Activated CD4-positive, alpha-beta T cell treated with anti-CD3 and anti-CD28 coated beads, Interleukin-2, Interleukin-6, amounts not matched to agents 100 ng/mL and 50 ng/mL, durations not matched to agents 16 hours and 8 hours (primary cell): ENCODE measurements at places on chromosomes 4 and X.

DNA sequence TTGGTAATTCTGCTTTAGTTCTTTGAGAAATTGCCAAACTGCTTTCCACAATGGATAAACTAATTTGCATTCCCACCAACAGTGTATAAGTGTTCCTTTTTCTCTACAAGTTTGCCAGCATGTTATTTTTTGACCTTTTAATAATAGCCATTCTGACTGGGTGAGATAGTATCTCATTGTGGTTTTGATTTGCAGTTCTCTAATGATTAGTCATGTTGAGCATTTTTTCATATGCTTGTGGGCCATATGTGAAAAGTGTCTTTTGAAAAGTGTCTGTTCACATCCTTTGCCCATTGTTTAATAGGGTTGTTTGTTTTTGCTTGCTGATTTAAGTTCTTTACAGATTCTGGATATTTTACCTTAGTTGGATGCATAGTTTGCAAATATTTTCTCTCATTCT lies 25.9 kb downstream of the ENPEP start:
- no peak for DNase-seq

DNA sequence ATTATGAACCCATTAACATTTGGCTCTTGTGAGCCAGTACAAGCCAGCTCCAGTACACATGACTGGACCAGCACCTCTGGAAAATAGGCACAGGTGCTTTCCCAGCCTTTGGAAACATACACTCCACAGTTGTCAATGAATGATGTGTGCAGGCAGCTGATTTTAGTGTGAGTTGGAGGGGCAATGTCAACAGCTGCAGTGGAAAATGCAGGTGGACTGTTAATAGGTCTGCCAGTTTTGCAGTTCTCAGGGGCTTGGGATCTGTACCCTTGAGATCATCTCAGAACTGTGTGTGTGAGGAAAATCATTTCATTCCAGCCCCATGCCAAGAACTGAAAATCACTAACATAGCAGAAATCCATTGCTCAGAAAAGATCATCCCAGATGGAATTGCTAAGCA lies 81.7 kb upstream of the CHRDL1 start:
- DNase-seq = no peak

DNA sequence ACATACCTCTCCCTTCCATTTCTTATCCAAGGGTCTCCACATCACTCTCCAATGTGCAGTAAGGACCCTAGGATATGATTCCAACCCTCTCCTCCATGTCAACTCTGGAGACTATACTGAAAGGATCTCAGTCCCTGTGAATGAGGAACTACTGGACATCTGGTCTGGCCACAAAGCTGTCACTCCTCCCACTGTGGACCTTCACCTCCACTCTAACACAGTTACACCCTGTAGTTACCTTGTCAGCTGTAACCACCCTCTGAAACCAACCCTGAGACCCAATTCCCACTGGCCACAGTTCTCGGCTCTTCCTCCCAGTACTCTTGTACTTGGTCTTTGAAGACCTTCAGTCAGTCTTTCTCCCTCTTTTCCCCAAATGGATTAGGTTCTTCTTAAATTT lies 2.9 kb downstream of the TMEM128 start:
- DNase-seq = no peak

DNA sequence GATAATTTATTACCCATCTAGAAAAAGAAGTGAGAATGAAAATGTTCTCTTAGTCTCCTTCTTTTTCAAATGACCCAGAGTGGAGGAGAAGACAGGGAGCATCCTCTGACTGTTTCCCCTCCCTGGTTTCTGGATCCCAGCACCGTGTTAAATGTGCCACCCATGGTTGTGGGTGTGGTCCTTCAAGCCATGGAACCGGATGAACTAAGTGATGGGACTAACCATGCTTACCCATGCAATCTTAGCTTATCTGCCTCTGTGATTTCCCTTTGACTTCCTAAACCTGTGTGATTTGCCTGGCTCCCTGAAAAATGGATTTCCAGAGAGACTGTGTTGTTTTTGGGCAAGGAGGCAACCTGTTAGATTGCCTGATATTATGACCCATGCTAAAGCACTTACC lies 437.1 kb downstream of the MAGEB5 start:
- DNase-seq = no peak

DNA sequence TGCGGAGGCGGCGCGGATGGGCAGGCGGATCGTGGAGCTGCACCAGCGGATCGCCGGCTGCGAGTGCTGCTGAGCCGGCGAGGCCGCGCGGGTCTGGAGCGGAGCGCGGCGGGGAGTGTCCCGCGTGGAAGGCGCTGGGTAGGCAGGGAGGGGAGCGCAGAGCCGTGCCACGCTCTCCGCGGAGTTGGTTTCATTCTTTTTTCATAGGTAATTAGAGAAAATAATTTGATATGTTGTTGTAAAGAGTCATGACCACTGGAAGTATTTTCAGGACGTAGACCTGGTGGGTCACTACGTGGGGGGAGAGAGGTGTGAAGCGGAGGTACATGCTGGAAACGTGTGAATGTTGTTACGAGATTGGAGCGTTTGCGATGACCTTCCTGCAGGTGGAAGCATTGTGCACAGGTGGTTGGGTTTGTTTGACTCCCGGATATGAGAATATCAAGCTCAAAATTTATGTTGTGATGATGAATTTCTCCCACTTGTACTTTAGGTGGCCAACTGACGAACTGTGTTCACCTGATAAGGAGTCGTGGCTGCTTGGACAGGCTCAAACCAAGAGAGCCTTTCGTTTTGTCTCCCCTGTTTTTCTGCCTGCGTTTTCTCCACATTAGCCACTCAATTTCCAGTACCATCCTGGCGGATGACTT lies 19.1 kb upstream of the S100P start:
- DNase-seq = peak; percentile 79

GRCh38 chrX:10415306-10416001 lies 204.9 kb downstream of the MID1 start:
- no peak for DNase-seq

DNA sequence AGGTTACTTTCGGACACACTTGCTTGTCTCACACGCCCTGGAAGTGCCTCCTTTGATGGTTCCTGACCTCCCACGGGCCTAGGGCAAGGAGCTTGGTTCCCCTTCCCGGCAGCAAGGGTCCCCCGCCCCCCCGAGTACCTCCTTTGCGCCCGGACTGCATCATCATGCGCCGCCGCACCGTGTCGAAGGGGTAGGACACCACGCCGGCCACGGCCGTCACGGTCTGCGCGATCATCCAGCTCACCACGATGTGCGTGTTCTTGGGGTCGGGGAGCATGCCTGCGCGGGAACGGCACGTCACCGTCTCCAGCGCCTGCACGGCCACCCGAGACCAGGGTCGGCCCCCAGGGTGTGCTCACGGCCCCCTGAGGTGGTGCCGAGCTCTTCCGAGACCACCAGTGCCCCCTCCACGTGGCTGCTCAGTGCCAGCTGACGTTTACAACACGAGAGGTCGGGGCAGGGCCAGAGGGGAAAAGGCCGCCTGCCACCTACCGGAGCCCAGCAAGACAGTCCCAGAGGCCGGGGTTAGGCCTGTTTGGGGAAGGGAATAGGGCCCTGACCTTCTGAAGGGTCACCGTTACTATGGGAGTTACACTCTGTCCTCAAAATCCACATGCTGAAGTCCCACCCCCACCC lies 4.7 kb downstream of the SLC25A6 start:
- no peak for DNase-seq

DNA sequence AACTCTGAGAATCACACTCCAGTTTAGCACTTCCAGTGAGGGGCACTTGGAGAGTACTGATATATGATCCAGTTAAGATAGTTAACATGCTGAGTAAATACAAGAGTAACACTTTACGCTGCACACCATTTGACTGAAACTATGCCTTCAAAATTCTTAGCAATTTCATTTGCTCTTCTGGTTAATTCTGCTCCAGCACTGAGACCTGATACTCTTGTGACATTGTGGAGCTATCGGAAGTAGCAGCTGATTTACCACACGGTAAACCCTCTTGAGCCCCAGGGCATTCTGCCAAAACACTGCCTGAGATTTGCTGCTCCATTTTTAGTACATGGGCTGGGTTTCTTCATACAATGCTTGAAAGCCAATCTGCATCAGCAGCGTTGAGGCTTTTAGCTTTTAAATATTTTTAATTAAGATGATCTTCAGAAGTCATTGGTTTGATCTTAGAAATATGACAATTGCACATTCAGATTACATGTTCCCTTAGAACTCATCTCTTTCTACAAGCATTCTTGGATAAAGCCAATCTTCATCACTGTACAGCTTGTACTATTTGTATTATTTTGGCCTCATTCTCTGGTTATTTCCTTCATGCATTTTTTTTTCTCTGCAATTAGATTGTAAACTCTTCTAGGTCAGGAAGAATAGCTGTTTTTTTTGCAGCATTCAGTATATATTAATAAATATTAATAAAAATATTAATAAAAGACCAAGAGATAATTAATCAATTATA lies 67.8 kb upstream of the ETNPPL start:
- peak; percentile 79 for DNase-seq

- no peak for DNase-seq
Observed at GRCh38 chr4:94290245-94290644, 52.4 kb downstream of the HPGDS start.

DNA sequence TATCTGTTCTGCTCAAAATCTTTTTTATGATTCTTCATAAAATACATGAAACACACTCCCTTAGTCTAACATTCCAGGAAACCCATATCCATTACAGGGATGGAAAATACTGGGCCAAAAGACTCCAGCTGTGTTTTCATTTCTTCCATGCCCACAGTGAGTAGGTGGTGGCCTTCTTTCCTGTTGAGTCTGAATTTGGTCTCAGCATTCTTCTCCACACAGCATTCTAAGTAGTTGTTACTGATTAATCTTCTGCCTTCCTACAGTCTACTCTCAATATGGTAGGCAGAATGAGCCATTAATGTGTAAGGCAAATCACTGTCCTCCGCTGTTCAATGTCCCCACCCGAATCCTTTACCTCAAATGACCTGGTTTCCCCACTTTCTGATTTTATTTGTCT lies 370.6 kb upstream of the RPS6KA3 start:
- DNase-seq = no peak

- no peak for DNase-seq
Observed at GRCh38 chrX:25025615-25026014, 9.8 kb upstream of the ARX start.

DNA sequence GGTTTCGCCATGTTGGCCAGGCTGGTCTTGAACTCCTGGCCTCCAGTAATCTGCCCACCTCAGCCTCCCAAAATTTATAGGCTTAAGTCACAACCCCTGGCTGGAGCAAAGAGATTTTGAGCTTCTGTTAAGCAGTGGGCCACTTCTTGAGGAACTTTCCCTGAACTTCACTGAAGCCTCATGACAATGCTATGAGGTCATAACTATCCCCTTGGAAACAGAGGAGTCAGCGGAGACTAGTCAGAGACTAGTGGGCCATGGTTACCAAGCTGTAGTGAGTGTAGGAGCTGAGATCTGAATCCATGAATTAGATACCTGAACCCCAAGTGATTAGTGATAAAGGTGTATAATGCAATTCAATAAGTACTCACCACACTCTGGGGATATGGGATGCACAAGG lies 145.1 kb upstream of the MSX1 start:
- DNase-seq = no peak

- peak; percentile 71 for DNase-seq
Observed at GRCh38 chrX:71103110-71103983, 3.2 kb downstream of the CXorf65 start.

- no peak for DNase-seq
Observed at GRCh38 chr4:11120435-11120834, 308.3 kb downstream of the HS3ST1 start.

GRCh38 chr4:160318567-160319220 lies 1215.8 kb downstream of the RAPGEF2 start:
- DNase-seq = no peak

GRCh38 chrX:50617183-50617582 lies 146.6 kb upstream of the DGKK start:
- no peak for DNase-seq
